Right hindlimb (tissue), 1 donor: ENCODE measurements at places on chromosomes 6 and 20.

- DNase-seq, result no peak
These were observed 192.9 kb upstream of the SPTLC3 start for GRCh38 chr20:12815778-12816408.

GRCh38 chr6:11495565-11496145 is 41.9 kb upstream of the TMEM170B start:
- no peak for DNase-seq

DNA sequence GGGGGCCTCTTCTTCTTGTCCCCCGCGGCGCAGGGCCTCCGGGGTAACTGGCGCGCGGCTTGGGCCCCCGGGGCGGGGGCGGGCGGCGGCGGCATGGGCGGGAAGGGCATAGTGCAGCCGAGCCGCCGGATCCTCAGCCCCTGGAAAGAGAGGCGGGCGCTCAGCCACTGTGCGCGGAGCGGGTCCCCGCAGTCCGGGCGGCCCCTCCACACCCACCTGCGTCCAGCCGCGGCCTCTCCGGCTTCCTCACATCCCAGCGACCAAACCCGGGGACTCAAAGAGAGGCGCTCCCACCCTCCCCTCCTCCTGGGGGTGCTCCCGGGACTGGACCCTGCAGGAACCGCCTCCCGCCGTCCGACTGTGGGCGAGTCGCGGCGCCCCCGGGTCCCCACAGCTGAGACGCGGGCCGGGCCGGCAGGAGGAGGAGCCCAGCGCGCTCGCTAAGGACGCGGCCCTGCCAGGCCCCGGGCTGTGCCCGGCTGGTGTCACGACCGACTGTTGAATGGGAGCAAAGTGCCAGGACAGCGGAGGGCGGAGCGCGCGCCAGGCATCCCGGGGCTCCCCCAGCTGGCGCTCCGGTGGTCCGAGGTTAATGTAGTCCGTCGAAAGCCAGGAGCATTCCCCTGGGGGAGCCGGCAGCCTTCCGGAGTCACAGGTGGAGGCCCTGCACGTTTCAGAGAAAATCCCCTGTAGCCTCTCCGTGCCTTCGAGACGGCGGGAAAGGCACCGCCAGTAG is at the start of gene PRR18:
Gene PRR18 (minus strand): TSS at position 360 of the 736 bp plus-strand sequence. CDS start 250 bp downstream, at position 110.
- peak; percentile 41 for DNase-seq

DNA sequence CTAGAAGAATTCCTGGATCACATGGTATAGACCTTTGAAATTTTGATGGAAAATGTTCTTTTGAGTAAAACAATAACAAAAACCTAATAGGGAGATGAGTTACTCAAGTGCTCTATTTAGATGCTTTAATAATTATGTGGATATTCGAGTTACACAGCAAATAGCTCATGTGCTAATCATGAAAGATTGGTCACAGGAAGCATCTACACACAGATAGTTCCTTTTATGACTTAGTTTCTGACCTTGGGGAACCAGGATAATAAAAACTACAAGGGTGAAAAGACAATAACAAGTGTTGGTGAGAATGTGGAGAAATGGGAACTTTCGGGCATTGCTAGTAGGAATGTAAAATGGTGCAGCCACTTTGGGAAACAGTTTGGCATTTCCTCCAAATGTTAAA is 19.7 kb downstream of the UBE2V1 start:
- no peak for DNase-seq

GRCh38 chr6:119862719-119863118 is 513.2 kb upstream of the MAN1A1 start:
- no peak for DNase-seq

- no peak for DNase-seq
These were observed 573.0 kb downstream of the CD109 start for GRCh38 chr6:74268815-74269599.

DNA sequence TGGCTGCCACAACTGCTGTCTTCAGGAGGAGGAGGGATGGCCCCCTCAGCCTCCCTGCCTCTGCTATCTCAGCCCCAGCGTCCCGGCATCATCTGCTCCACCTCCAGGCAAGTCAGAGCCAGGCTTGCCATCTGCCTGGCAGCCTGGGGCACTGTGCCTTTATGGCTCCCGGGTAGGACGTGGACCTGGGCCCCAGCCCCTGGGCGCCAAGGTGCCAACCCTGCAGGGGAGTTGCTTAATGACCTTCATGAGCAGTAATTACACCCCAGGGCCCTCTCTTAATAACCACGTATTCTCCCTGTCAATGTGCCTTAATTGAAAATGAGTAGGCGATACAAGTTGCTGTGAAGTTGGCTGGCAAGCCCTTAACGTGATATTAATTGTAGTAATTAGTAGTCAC is 122.1 kb upstream of the MLN start:
- DNase-seq, result no peak

DNA sequence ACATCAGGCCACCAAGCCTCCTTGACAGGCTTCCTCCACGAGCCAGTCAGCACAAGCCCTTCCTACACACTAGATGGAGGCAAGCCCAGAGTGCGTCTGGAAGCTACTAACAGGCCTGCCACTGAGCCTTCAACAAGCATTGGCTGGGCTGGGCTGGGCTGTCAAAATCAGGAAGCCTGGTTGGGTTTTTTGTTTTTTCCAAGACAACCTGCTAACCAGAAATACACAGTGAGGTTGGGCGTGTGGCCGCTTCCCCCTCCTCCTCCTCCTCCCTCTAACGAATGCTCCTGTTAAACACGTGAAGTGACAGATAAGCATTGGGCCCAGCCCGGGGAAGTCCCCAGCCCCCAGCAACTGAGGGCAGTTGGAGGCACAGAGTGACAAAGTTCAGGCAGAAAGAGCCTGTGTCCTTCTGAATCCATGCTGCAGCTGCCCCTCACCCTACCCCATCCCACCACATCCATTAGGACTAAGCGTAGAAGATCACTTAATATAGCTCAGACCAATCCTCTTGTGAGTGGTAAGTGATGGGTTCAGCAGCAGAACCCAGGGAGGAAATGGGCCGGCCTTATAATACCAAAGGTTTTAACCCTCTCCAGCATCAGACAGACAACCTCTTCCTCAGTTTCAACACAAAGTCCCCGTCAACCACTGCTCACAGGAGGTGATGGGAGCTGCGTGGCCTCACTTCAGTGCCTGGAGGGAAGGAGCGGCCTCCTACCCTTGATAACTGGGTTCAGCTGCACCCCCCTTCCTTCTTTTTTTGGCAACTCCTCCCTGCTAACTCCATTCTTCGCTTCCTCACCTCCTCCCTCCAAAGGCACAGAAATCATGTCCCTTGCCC is 1.1 kb downstream of the NFATC2 start:
- DNase-seq, result peak; percentile 91

GRCh38 chr6:38482466-38482865 is 157.3 kb downstream of the BTBD9 start:
- DNase-seq, result no peak

DNA sequence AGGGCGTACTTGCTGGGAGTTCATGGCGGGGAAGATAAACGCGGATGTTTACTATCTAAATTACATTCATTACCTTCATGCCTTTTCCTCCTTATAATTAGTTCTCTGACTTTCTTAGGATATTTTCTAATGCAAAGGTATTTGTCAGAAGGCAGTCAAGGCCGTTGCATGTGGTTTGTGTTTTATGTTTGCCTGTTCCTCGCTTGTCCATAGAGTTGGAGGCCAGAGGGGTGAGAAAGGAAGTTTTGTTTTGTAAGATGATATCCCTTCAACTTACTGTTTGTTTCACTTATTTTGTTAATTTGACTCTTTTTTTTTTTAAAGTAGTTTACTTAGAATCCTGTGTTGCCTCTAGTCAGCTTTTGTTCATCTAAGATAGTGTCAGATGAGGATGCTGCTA is 4.0 kb upstream of the CCN2 start:
- DNase-seq, result no peak

- DNase-seq, result peak; percentile 27
These were observed 54.6 kb upstream of the POLR1H start for GRCh38 chr6:30006170-30007131.

- DNase-seq, result peak; percentile 90
These were observed 9.1 kb downstream of the BAK1 start for GRCh38 chr6:33570806-33571636.

DNA sequence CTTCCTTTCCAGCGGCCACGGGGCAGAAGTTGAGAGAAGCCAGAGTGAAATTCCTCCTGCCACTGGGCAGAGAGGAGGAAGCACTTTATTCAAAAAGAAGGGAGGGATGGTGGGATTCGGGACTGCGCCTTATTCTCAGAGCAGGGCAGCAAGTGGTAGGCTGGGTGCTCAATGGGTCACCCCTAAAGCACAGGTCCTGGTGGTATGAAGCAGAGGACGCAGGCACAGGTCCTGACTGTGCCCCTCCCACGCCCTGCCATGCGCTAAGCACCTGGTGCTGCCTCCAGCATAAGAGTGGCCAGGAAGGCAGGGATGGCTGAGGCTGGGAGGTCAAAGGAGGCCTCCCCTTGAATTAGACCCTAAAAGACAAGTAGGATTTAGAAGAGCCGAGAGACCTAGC is 4.9 kb upstream of the GRM4 start:
- peak; percentile 2 for DNase-seq

- DNase-seq, result no peak
These were observed 726.0 kb upstream of the GJE1 start for GRCh38 chr6:141406761-141407160.

DNA sequence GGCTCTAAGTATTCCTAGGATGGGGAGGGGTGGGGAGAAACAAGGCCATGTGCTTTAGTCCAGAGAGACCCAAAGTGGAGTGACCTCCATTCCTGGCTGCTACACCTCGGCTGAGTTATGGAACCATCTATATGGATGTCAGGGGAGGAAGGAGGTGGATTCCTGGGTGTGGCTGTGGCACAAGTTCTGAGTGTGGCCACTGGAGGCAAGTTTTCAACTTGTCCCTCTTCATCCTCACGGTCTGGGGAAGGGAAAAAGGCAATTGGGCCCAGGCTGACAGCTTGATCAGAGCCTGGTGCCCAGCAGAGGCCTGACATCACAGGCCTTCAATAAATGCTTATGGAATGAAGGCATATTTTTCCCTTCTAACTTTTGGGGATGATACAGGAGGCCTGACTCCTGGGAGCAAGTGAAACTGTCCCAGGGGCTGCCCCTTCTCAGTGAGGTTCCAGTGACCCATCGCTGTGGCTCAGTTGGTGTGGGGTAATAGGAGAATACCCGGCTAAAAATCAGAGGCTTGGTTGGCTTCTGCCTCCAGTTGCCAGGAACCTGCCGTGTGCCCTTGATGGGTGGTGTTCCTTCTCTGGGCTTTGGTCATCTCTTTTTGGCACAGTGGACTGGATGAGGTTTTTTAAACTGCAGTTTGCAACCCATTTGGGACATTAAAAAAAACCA is 1.8 kb upstream of the ITPR3 start:
- DNase-seq, result no peak

GRCh38 chr6:17204533-17204932 is 76.6 kb upstream of the RBM24 start:
- no peak for DNase-seq

- DNase-seq, result no peak
These were observed 223.7 kb downstream of the CDH4 start for GRCh38 chr20:61475729-61476128.

DNA sequence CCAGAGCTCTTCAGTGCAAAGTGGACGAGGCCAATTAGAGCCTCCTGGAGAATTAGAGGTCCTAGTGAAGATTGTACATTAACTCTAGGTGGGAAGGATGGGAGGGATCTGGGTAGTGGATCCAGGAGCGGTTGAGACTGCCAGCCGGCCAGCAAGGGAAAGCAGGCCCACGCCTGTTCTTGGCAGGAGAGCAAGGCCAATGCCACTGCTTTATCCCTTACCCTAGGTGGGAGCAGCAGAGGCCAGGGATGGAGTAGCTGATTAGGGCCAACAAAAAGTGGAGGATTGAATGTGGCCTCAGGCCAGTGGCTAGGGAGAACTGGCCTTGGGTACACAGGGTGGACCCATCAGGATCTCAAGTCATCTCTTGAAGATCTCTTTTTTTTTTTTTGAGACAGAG is 3.7 kb downstream of the ITPR3 start:
- no peak for DNase-seq

DNA sequence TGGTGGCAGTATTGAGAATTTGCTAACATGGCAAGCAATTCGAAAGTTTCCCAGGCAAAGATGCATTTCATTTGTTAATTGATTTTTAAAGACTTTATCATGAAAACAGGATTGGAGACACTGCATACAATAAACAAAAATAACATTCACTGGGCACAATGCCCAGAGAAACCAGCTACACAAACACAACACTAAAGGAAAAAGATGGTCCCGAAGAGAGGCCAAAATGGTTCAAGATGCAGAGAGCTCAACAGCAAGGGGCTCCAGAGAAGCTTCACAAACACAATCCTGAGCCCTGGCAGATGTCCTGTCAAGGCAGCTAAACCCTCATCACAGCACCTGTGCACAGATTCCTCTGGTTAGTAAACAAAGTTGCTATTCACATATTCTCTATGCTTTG is 79.3 kb downstream of the INSM1 start:
- DNase-seq, result no peak

- DNase-seq, result no peak
These were observed 3.7 kb upstream of the TXNDC5 start for GRCh38 chr6:7914311-7914710.

DNA sequence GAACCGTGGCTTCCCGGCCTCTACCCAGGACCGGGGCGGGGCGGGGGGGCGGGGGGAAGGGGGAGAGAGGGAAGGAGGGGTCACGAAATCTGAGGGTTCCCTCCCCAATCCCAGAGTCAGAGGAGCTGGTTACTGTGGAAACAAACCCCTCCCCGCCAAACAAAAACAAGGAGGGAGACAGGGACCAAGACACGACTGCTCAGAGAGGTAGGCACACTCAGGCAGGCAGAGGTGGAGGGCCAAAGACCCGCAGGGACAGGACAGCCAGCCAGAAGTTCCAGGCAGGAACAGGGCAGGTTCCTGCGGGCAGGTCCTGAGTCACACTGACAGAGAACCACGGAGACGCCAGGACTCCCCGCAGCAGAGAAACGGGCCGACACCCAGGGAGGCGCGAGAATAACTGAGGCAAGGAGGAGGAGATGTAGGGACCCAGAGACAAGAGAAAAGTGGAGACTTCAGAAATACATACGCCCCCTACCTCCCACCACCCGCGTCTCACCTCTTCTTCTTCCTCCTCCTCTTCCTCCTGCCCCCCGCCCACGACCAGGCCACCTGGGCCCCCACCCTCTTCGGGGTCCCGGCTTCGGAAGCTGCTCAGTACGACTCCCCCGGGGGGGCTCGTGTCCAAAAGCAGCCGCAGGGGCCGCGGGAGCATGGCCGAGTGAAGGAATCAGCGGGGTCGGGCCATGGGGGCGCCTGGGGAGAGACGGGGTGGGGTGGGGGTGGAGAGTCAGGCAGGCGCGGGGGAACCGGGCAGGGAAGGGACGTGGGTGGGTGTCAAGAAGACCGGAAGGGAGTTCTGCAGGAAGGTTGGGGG is 578 bp downstream of the RGL2 start:
- peak; percentile 91 for DNase-seq

- no peak for DNase-seq
These were observed 158.4 kb downstream of the GPX5 start for GRCh38 chr6:28683945-28684538.

DNA sequence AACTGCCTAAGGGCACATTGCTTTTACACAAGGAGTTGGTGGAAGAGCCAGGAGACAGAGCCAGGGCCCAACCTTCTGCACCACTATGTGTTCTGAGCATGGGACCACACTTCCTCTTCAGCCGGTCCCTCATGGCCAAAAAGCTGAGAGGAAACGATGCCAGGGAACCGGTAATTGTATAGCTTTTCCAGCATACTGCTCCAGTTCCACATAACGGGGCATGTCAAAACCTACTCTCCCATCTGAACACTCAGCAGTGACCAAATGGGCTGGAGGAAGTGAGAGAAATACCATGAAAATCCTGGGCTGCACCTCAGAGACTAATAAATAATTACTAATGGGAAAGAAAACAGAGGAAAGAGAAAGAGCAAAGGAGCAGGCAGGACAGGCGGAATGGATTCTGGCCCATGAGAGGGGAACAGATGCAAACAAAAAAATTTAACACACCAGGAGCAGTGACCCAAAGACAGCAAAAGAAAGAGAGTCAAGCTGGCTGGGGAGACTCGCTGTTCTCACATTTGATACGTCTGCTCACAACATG is 52.0 kb upstream of the BMP2 start:
- DNase-seq, result peak; percentile 61
